Natural killer cell (primary cell): ENCODE measurements at places on chromosomes 2 and 18. TPM values are rescaled to one million over a fixed set of nuclear protein-coding genes. Genes with fewer than 3 reads are reported as not detected.

ICOS gene
- total RNA-seq, result 0.35 TPM

CYP1B1 gene
- not detected for total RNA-seq

ADCYAP1 gene
- total RNA-seq, result not detected

STPG4 gene
- total RNA-seq, result not detected

MC2R gene
- not detected for total RNA-seq

DNA sequence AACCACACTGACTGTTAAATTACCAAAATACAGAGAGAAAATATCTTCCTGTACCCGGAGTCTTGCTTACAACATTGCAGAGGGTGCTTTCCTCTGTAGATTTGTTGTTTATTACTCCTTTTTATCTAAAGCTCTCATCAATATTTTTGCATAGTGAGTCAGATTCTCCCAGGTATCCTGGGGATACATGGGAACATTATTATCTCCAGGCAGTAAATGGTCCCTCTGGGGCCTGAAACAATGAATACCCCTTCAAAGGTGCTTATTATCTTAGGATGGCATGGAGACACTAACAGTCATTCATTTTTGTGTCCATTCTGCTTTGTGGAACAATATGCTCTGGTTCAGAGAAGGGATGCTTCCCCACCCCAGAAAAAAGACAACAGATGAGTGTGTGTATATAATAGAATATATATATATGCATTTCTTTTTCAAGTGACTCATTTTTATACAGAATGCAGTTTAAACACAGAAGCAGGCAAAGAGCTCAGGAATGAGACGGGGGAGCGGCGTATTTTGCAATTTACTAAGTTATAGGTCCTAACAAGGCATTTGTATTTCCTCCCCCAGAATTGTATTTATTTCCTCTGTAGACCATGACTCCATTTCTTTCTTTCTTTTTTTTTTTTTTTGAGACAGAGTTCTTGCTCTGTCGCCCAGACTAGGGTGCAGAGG, 424.8 kb upstream of the ZEB2 start:
- no peaks in the 10 kb centered on the region for H3K4me1 ChIP-seq
- no peak overlapping the region for H3K4me3 ChIP-seq
- H3K36me3 ChIP-seq, result no peaks in the 10 kb centered on the region
- no peaks in the 10 kb centered on the region for H3K27me3 ChIP-seq
- no peak for DNase-seq

- DNase-seq, result no peak
- H3K27ac ChIP-seq, result no peak overlapping the region
- no peak overlapping the region for H3K4me3 ChIP-seq
- H3K4me1 ChIP-seq, result no peaks in the 10 kb centered on the region
These were observed 26.2 kb downstream of the FAM210A start for GRCh38 chr18:13700153-13700552.

- no peaks in the 10 kb centered on the region for H3K27me3 ChIP-seq
- no peak for DNase-seq
- H3K4me1 ChIP-seq, result no peaks in the 10 kb centered on the region
- H3K4me3 ChIP-seq, result no peak overlapping the region
These were observed 160.6 kb downstream of the PRKCE start for GRCh38 chr2:45812011-45812500.

GRCh38 chr2:227853765-227854271, 17.6 kb upstream of the DAW1 start:
- H3K27me3 ChIP-seq, result no peaks in the 10 kb centered on the region
- H3K4me3 ChIP-seq, result no peak overlapping the region
- DNase-seq, result no peak
- H3K4me1 ChIP-seq, result no peaks in the 10 kb centered on the region
